ENCODE measurements at places on chromosomes 3 and 15. TPM values are rescaled to one million over a fixed set of nuclear protein-coding genes. Genes with fewer than 3 reads are reported as not detected.

DNA sequence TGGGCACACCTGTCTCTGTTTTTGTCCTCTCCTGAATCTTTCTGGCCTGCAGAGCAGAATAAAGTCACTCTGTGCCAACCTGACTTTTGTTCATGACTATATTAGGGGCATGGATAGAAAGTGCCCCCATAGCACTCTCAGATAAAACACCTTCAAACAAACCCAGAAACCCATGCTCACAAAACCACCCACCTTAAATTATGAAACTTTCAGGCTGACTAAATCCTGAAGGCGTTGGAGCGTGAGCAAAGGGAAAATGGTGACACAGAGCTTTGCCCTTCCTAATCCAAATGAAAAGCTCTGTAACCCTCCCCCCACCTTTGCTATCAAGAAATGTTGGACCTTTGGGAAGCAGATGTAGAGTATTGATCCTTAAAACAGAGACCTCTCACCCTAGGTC lies 138.9 kb downstream of the IGF1R start:
- DNase-seq, result no peak

DNA sequence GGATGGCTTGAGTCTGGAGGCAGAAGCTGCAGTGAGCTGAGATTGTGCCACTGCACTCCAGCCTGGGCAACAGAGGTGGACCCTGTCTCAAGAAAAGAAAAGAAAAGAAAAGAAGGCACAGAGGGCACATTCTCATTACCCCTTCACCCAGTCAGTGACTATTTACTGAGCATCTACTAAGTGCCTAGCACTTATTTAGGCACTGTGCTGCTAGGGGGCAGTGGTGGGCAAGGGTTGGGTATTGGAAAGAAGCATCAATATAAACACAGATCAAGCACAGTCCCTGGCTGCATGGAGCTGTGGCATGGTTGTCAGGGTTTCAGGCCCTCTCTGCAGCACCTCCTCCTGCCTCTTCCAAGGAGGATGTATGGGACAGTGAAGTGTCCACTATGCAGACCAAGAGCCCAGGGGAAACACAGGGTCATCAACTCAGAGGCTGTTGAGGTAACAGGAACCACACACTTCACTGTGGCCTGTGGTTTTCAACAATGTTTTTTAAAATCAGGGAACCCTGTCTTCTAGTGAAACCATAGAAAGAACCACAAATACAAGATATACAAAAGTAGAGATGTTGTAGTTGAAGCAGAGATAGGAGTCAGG lies 138.5 kb downstream of the RAB11A start:
- no peak for DNase-seq

DNA sequence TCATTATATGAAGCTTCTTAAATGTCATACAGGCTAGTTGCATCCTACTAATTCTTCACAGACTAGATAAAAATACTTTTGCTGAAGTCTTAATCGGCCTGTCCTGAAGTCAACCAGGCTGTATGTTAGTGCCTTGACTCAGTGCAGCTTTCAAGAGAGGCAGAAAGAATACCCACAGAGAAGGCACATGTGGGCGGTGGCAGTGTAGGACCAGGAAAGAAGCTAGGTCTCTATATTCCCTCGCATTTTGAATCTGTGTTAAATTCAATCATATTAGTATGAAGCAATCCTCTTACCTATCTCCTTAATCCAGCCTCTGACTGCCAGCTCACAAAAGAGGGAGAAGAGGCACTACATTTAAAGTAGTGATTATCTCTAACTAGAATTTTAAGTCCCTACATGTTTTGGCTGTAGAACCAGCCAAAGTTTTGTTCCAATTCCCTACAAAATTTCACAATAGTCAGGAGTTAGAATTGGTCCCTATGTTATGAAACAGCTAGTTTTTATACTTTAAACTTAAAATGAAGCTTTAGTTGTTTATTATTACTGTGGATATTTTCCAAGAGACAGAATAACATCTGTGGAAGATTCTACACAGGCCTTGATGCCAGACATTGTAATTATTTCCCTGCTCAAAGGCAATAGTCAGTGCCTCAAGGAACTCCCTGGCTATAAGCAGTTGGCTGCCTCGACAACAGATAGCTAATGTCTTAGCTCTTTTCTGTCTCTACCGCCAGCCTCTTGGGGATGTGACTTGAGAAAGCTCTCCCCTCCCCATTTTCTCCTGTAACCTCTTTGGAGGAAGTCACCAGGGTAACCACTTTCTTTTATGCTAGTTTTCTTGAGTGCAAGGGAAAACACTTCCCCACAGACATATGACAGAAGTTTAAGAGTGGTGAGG lies 31.9 kb downstream of the CRTC3 start:
- no peak for DNase-seq

- no peak for DNase-seq
Measured at GRCh38 chr15:70264014-70264582, 166.4 kb upstream of the TLE3 start.

- no peak for DNase-seq
Measured at GRCh38 chr3:149751551-149751950, 738 bp downstream of the COMMD2 start.

DNA sequence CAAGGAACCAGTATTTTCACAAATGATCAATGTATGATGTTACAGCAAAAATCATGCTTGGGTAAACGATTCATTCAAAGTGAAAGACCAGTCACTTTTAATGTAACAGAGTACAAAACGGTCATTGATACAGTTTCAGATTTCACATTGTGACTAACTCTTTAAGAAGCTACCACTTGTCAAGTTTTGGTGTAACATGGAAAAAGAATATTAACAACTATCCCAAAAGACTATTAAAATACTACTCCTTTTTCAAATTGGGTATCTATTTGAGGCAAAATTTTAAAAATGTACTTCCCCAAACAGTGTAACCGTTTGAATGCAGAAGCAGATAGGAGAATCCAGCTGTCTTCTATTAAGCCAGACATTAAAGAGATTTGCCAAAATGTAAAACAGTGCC lies 31.7 kb downstream of the AKAP13 start:
- DNase-seq, result no peak

- no peak for DNase-seq
Measured at GRCh38 chr15:27582726-27583410, 516.2 kb downstream of the OCA2 start.

DNA sequence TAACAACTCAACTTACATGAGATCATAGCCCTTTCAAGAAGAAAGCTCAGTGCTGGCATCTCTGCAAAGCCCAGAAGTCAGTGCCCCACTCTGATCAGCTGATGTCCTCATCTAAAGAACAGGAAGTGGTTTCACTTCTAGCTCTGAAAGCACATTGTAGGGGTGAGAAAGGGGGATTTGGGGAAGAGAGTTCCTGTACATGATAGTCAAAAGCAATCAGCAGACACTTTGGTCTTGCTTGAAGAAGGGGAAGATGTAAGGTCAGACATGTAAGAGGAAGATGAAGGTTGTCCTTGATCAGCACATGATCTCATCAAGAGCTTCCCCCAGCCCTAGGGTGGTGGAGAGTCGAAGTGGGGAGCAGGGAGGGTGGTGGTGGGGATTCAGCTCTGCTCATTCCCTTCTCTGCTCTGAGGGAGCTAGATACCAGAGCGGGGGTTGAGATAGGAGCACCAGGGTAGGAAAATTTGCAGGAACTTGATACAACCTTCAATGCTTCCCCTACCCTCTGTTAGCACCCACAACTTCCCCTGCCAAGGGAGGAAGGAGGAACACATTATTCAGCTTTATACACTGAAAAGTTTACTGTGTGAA lies 76.4 kb upstream of the ETV5 start:
- peak; percentile 27 for DNase-seq

DNA sequence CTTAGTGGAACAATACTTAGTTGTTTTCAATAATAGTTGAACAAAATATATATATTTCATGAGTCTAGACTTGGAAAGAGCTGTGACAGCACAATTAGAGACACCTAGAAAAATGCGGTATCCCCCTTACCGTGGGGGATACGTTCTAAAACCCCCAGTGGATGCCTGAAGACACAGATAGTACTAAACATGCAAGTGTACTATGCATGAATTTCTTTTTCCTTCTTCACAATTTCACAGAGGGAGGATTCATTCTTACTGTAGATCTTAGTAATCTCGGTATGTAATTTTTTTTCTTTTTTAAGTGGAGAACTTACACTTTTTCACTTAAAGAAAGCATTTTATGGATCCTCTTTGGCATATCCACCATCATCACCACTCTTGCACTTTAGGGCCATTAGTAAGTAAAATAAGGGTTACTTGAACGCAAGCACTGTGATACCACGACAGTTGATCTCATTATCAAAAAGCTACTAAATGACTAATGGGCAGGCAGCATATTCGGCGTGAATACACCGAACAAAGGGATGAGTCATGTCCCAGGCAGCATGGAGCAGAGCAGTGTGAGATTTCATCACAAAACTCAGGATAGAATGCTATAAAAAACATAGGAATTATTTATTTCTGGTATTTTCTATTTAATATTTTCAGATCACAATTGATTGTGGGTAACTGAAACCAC lies 72.3 kb upstream of the ZNF280D start:
- DNase-seq, result no peak

GRCh38 chr15:41161336-41161735 lies 45.3 kb upstream of the INO80 start:
- DNase-seq, result no peak

- no peak for DNase-seq
Measured at GRCh38 chr3:54547051-54547450, 380.8 kb downstream of the LRTM1 start.

GRCh38 chr3:39213613-39214012 lies 21.2 kb upstream of the XIRP1 start:
- DNase-seq, result no peak

DNA sequence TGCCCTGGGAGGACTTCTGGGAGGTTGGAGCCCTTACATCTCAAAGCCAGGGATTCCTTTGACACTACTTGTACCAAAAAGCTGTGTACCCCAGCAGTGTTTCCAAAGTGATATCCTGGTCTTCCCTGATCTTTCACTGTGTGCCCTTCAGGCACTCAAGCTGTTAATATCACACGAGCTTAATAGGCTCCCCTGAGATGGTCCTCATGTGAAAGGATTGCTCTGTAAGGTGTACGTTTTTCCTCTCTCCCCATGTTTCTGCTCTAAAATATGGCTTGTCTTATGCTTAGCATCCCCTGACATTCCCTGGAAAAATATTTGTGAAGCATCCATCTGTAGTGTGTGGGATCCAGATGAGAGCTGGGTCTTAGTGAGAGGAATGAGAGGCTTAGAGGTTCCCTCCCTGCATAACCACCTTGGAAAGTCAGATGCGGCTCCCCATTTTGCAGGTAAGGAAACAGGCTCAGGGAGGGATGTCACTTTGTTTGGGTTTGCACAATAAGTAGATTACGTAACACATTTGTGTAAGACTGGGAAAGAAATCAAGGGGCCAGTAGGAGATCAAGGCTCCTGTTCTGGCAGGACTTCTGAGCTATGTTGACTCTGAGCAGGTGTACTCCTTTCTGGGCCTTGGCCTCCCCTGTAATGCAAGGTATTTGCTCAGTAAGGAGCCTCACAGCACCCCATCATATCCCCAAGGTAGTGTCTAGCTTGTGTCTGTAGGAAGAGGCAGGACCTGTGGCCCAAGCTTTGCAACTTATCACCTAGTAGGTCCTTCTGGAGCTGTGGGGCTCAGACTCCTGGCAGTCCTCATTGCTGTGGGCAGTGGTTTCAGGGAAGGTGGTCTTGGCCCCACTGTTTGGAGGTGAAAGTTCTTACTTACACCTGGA lies 667 bp upstream of the ACOX2 start:
- no peak for DNase-seq

- peak; percentile 66 for DNase-seq
Measured at GRCh38 chr3:158109804-158110657, at the start of gene RSRC1. Gene RSRC1, plus strand, starts transcription at chr3:158110089. Its CDS starts 12,016 bp downstream, at chr3:158122105.

GRCh38 chr3:118199044-118199443 lies 835.6 kb downstream of the IGSF11 start:
- DNase-seq, result no peak

- no peak for DNase-seq
Measured at GRCh38 chr15:31013863-31014607, 22.6 kb upstream of the MTMR10 start.

GRCh38 chr3:60855250-60855649 lies 396.0 kb downstream of the FHIT start:
- DNase-seq, result no peak

DNA sequence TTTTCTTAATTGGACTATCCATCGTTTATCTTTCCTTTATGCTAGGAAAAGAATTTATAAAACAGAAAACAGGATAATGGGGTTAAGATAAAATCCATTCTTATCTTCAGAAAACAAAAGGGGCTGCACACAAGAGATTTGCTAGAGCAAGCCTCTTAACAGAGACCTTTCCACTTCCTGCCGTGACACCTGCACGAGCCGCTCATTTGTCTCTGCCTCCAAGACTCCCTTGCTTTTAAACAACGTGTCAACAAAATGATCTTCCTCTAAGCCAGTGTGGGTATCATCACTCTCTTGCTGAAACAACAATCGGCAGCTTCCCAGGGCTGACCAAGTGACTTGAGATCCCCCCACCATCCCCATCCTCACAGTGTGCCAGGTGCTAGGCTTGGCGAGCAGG lies 33.1 kb downstream of the GABRB3 start:
- DNase-seq, result no peak

- DNase-seq, result no peak
Measured at GRCh38 chr15:77622209-77622933, 10.3 kb downstream of the LINGO1 start.

GRCh38 chr3:65551945-65552344 lies 486.8 kb downstream of the MAGI1 start:
- no peak for DNase-seq

DNA sequence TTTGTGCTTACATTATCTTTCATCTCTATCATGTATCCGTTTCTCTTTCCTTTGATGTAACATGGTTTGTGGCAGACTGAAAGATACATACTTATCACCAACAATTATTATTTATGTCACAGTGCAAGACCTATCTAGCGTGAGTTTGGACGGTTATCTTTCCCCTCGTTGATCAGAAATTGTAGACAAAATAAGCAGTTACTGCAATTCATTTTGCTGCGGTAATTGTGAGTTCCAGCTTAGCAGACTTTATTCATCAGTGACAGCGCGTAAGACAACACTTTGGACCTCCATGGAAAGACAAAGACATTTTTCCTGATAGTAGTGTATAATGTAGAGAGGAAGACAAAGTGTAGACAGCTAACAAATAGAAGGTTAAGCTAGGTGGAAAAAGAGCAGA lies 51.0 kb upstream of the UTS2B start:
- DNase-seq, result no peak

DNA sequence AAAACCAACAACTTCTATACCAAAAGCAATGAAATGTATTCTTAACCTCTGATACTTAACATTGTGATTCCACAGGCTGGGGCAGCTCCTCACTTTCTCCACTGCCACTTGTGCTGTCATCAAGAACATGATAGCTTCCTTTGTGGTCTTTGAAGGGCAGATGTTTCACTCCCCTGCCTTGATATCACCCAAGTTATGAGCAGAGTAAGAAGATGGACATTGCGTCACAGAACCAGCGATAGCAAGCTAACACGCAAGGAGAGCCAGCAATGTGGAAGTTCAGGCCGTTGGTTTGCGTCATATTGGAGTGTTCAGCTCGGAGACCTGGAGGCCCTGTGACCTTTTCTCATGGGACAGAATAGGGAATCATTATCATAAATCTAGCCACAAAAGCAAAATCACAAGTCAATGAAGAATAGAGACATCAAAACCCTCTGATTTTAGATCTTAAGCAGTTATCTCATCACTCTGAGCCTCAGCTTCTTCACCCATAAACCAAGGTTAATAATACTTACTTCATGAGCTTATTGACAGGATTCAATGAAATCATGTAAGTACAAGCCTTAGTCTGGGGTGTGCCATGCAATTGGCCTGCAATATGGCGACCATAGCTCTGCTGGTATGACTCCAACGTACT lies 183.8 kb upstream of the THBS1 start:
- no peak for DNase-seq

Gene IMPG2
- total RNA-seq, result 0.20 TPM

Gene MRPS25
- 45.6 TPM for total RNA-seq

Gene CCNB2
- total RNA-seq, result 1.2 TPM

All from tibial nerve (tissue), 4 donors.